ENCODE measurements at places on chromosomes 11 and 22.
A peak's percentile ranks its signal among the peaks of the same experiment; 100 is the strongest.

DNA sequence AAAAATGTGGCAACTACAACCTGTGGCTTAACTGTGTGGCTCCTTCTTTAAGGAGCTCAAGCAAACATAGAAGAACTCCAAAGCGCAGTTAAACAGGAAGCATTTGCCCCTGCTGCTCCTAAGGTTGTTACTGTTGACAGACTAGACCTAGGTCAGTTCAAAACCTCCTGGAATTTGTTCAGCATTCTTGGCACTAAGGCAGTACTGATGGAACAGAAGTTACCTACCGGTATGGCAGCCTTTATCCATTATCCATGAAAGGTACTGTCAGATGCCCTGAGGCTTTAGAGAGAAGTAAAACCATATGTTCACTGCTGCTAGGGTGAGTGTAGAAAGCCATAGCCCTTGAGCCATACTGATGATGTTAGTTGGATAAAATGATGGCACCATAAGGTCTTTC lies 916.5 kb upstream of the FAT3 start:
- DNase-seq: no peak

DNA sequence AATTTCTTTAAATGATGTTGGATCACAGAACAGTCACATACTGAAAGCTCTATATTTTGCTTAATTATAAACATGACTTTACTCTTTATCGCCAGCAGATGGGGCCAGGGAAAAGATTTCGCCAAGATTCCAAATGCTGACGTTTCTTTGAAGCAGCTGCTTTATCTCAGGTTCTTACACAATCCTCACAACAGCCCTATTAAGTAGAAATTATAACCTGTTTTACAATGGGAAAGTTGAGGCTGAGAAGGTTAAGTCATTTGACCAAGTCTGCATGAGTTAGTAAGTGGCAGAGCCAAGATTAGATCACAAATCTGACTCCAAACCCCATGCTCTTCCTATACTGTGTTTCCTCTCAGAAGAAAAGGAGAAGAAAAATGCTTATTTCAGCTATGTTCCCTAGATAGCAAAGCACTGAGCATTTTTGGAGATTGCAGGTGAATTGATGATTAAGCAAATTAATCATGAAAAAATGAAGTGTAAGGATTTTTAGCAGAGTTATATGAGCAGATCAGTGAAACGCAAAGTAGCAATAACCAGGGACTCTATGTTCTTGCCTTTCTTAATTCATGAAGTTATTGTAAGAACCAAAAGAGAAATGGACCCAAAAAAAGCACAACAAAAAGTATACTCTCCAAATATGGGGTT lies 79.0 kb downstream of the AASDHPPT start:
- DNase-seq: no peak

GRCh38 chr11:106398502-106399075 lies 321.1 kb downstream of the AASDHPPT start:
- DNase-seq: no peak

GRCh38 chr11:79697905-79698304 lies 257.1 kb upstream of the TENM4 start:
- no peak for DNase-seq

DNA sequence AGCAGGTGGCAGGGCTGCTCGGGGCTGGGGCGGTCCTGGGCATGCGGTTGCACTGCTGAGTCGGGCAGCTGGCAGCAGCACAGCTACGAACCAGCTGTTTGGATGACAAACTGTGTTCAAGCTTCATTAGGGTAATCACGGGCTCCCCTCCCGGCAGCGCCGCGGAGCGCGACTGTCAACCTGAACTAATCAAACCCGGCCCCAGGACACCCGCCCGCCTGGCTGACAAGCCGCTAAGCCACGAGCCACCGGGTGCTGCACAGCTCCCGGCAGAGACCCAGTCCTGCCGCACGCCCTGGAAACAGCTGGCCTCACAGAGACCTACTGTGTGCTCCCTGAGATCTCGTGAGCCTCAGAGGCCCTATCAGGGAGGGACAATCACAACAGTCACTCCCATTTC lies 60.6 kb upstream of the TCF20 start:
- DNase-seq: no peak

DNA sequence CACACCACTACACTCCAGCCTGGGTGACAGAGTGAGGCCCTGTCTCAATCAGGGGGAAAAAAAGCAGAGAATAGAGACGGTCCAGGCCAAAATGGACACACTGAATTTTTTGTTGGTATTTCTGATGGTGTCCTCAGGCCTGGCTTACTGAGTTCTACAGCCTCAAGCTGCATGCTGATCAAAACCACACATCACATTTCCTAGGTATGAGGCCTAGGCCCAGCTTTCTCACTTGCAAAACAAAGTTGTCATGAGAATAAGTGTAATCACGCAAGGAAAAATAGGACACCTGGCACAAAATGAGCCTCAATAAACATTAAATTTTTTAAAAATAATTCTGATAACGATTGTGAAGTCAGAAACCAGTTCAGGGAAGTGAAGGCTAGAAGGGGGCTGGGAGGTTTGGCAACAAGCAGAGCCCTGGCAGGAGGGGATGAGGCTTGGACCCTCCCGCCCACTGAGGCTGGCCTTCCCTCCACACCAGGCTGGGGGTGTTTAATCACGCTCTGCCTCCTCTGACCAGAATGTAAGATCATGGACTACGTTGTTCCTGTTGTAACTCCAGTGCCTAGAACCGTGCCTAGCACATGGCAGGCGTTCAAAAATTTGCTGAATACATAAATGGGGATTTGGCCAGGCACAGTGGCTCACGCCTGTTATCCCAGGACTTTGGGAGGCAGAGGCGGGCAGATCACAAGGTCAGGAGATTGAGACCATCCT lies 18.1 kb downstream of the PACSIN2 start:
- DNase-seq: no peak

- DNase-seq: no peak
Observed at GRCh38 chr11:128720522-128720985, 26.7 kb downstream of the FLI1 start.

DNA sequence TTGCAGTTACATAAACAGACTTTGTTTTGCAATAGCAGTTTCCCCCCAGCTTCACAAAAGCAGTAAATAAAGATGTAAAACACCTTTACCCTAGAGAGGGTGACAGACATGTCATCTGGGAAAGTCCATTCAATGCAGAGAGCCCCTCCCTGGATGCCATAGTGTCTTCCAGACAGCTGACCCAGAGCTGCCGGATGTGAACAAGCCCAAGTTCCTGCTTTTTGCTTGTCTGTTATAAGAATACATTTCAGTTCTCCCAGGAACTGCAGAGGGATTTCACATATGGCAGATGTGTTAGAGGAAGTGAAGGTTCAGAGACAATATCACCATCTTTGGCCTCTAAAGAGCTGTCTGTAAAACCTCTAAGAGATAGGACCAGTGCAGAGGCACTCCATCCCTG lies 48.9 kb downstream of the RELT start:
- no peak for DNase-seq

GRCh38 chr11:45048313-45048841 lies 97.7 kb upstream of the TP53I11 start:
- DNase-seq: no peak

- DNase-seq: peak; percentile 36
Observed at GRCh38 chr22:49007013-49007653, 820.5 kb downstream of the BRD1 start.

GRCh38 chr11:121090145-121090721 lies 10.8 kb upstream of the TECTA start:
- DNase-seq: no peak

DNA sequence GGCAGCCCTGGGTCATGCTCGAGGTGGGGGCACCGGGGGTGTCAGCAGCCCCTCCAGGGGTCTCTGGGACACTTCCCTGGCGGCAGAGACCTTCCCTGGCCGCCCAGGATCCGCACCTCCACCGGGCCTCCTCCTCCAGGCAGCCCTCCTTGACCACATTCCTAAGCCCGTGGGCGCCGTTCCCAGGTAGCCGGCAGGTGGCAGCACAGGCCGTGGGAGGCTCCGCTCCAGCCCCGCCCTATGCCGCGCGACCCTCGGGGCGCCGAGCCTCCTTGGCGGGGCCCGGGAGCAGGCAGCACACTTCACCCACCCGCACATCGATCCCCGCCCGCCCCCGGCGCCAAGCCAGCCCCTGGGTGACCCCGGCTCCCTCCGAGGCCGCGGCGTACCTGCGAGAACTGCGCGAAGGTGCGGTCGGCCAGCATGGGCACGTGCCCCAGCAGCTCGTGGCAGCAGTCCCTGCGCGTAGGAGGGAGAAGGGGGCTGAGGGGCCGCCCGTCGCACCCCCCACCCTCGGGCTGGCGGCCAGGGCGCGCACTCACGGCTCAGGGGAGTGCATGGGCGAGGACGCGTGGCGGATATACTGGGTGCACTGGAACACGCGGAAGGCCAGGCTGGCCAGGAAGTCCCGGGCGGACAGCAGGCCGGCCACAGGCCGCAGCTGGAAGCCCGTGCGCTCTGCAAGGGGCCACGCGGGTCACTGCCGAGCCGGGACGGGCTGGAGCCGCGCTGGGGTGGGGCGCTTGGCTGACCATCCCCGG lies 5.3 kb upstream of the INS start:
- DNase-seq: no peak

- no peak for DNase-seq
Observed at GRCh38 chr22:37526376-37526775, 7.2 kb upstream of the CARD10 start.

DNA sequence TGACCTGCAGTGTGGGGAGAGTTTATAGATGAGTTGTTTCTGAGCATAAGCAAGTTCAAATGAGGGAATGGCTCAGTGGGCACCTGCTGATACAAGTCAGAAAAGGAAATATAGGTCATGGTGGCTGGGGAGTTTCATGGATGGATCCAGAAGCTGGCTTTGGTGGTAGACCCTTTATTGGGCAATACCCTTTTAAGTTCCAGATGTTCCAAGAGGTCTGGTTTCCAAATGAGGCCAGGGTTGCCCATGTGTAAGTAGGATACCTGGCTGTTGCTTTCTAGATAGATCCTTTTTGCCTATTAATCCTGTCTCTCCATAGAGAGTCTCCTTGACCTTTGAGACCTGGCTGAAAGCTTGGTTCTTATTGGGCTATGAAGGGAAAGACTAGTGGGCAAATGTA lies 2.2 kb downstream of the STIM1 start:
- no peak for DNase-seq

- DNase-seq: no peak
Observed at GRCh38 chr11:68912254-68912653, 8.6 kb downstream of the IGHMBP2 start.

- no peak for DNase-seq
Observed at GRCh38 chr11:117428186-117428855, 100.7 kb downstream of the CEP164 start.

- no peak for DNase-seq
Observed at GRCh38 chr11:47130543-47130942, 46.1 kb downstream of the ARFGAP2 start.

DNA sequence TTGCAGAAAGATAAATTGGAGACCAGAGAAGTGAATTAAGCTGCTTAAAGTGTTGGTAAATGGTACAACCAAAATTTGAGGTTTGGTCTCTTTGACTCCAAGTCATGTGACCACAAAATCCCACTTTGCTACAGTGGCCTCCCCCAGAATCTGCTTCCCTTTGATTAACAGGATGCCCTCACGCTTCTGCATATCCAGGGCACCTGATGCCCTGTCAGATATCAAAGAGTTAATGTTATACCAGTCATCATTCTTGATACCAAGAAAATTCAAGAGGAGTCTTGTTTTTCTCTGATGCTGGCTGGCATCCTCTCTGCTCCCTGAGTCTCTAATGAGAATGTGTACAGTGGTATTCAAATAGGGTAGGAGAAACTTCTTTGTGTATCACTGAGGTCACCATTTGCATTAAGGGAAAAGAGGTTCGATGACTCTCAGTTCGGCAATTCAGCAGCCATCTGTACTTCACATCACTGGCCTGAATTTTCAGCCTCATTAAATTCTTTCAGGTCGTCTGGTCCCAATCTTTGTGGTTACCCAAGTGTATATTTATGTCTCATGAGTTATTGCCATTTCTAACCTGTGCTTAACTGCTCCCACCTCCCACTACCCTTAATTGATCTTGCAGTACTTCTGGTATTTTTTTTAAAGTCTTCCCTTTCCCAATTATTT lies 73.9 kb downstream of the BDNF start:
- no peak for DNase-seq

DNA sequence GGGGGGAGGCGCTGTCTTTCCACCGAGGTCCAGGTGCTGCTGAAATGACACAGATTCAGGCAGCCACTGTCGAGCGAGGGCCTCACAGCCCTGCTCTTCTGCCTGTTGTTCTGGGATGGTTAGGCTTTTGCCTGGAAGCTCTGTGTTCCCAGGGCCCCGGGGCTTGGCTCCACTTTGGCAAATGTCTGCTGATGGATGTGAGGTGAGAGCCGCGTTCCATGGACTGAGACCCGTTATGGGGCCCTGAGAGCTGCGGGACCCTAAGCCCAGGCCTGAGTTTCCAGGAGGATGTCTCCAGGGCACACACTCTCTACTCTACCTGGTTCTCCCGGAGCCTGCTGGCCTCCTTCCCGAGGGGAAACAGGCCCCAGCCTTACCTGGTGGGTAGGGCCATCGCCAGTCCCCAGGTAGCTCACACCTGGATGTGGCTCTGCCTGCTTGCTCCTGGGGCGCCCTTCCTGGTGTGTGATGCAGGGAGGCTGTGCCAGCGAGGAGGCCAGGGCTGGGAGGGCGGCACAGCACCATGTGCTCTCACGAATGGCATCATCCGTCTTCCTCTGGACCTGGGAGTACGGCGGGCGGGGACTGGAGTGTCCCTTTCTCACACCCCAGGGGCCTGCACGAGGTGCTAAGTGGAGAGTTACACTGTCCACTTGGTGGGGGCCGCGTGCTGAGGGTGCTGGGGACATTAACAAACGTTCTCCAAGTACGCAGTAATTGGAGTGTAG lies 435.5 kb downstream of the TBC1D22A start:
- peak; percentile 54 for DNase-seq

DNA sequence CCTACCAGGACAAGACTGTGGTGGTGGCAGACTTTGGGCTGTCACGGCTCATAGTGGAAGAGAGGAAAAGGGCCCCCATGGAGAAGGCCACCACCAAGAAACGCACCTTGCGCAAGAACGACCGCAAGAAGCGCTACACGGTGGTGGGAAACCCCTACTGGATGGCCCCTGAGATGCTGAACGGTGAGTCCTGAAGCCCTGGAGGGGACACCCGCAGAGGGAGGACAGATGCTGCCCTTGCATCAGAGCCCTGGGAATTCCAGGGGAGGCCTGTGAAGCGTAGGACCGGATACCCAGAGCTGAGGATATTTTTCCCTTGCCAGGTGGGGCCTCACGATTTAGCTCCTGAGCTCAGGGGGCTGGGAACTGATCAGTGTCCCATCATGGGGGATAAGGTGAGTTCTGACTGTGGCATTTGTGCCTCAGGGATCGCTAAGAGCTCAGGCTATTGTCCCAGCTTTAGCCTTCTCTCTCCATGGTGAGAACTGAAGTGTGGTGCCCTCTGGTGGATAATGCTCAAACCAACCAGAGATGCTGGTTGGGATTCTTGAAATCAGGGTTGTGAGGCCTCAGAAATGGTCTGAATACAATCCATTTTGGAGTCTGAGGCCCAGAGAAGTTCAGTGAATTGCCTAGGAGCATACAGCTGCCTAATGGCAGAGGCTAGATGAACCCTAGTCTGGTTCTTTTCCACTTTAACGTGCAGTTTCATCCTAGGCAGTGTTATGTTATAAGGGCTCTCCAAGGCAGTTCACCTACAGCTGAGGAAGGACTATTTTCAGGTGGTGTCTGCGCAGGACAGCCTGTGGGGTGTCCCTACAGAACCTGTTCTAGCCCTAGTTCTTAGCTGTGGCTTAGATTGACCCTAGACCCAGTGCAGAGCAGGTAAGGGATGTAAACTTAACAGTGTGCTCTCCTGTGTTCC lies 19.5 kb downstream of the PIK3IP1 start:
- peak; percentile 74 for DNase-seq

All from cardiac septum (tissue), 1 donor.